ENCODE measurements at places on chromosomes 6 and 20.

DNA sequence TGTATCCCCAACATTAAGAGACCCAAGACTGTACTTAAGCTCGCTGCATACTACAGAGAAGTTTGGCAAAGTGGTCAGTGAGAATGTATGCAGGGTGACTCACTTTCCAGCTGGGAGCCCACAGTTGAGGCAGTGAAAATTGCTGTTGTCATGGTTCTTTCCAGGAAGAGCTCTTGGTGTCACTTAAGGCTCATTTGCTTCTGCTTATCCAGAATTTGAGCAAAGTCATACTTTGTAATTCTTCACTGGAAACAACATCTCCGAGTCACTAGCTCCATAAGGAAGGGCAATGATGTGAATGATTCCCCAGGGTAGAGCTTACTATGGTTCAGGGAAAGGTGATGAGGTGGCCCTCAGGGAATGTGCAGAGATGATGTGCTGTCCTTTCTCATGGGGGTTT, 65.4 kb upstream of the FBXL4 start:
- DNase-seq = no peak

- no peak for DNase-seq
Measured at GRCh38 chr6:132669690-132670291, 10.8 kb upstream of the TAAR1 start.

- DNase-seq = no peak
Measured at GRCh38 chr6:82954937-82955577, 110.6 kb downstream of the UBE3D start.

GRCh38 chr6:155473741-155474140, 18.1 kb upstream of the NOX3 start:
- no peak for DNase-seq

- no peak for DNase-seq
Measured at GRCh38 chr6:158080849-158081656, 87.0 kb downstream of the SERAC1 start.

DNA sequence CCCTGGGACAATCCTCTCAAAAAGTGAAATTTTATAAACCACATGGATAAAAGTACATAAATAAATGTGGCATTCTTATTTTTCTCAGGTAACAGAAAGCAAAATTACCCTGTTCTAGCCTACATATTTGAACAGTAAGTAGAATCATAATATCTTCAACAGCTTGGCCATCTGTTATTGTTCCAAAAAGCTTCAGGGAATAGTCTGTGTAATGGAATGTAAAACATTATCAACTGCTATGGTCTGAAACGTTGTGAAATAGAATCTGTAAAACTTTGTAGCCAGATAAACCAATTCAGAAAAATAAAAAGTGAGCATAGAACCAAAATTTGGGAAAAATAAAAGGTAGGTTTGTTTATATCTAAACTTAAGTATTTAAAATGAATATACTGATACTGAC, 114.7 kb downstream of the THEMIS start:
- DNase-seq = no peak

DNA sequence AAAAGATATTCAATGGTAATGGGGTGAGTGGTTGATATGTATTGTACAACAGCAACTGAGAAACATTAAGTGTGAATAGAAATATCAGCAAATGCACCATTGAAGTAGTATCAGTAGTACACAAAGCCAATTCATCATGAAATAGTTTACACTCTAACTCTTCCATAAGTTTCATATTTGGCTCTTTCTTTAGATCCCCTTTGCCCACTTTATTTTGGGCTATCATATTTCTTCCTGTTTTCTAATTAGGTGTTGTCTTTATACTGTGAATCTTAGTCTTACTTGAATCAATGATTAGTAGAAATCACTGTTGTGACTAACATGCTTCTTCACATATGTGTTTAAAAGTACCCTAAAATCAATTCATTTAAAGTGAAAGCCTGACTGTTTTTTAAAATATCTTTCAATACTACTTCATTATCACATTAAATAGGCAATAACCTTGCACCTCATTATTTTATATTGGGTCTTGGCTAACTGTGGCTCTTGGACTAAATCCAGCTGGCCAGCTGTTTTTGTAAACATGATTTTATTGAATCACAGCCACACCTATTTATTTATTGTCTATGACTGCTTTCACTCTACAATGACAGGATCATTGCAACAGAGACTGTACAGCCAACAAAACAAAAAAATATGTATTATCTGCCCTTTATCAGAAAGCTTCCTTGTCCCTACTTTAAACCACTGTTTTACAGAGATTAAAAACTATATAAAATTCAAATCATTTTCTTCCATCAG, 38.9 kb downstream of the EYS start:
- DNase-seq = no peak

DNA sequence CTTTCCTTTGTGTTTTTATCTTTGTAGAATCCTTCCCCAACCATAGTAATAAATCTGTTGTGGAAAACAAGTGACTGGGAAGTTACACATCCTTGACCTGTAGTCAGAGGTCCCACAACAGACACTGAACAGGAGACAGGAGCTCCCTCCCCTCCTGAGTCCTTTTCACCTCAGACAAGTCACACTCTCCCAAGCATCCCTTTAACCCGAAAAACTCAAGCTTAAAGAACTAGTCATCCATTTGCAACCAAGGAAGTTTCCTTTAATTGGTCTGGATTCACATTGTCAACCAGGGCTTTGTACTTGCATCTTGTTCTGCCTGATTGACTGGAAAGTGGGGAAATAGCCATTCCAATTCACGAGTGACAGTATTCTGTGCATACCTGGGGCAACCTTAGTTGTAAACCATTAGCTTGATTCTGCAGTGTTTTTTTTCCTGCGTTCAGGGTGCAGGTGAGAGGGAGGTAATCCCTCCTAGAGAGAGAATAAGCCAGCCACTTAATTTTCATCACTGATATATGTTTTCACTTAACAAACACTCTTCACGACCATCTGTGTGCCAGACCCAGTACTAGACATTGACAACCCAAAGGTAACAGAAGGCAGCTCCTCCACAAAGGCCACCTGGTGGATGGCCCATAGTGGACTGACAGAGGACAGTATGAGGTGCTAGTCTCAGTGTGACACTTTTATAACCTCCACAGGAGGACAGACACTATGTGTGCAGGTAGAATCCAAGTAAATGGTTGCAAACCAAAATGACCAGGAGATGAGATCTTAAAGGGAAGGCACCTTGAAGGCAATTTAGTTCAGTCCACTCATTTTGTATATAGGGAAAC, 112.4 kb downstream of the SLX4IP start:
- no peak for DNase-seq

DNA sequence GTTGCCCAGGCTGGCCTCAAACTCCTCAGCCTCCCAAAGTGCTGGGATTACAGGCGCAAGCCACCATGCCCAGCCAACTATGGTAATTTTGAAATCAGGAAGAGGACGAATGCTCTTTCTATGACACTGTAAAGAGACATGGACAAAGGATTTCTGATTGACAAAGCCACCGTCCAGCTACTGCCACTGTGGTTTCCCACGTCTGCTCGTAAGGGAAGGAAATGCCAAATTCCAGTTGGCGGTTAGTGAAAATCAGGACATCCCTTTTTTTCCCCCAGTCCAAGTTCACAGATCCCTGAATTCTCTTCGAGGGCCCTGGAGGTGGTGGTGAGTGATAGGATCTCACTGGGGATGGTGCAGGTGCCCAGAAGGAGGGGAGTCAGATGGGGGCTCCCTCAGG, 31.2 kb downstream of the SNAI1 start:
- DNase-seq = no peak

GRCh38 chr6:107185391-107185970, 70.2 kb upstream of the BEND3 start:
- no peak for DNase-seq

GRCh38 chr6:127980996-127981395, 80.1 kb upstream of the THEMIS start:
- no peak for DNase-seq

- DNase-seq = no peak
Measured at GRCh38 chr6:142440600-142441293, 138.9 kb downstream of the ADGRG6 start.

DNA sequence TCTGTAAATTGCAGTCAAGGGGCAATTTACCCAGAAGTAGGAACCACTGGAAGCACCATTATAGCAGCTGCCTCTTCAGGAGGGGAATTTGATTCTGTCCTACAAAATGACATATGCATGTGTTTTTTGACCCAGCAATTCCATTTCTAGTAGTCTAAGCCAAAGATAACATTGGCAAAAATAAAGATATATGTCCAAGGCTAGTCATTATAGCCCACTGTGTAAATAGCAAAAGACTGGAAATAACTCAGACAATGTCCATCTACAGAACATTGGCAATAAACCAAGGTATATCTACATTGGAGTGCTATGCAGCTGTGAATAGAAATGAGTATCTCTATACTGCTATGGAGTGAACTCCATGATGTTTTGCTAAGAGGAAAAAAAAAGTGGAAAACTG, 12.5 kb upstream of the PANK2 start:
- no peak for DNase-seq

DNA sequence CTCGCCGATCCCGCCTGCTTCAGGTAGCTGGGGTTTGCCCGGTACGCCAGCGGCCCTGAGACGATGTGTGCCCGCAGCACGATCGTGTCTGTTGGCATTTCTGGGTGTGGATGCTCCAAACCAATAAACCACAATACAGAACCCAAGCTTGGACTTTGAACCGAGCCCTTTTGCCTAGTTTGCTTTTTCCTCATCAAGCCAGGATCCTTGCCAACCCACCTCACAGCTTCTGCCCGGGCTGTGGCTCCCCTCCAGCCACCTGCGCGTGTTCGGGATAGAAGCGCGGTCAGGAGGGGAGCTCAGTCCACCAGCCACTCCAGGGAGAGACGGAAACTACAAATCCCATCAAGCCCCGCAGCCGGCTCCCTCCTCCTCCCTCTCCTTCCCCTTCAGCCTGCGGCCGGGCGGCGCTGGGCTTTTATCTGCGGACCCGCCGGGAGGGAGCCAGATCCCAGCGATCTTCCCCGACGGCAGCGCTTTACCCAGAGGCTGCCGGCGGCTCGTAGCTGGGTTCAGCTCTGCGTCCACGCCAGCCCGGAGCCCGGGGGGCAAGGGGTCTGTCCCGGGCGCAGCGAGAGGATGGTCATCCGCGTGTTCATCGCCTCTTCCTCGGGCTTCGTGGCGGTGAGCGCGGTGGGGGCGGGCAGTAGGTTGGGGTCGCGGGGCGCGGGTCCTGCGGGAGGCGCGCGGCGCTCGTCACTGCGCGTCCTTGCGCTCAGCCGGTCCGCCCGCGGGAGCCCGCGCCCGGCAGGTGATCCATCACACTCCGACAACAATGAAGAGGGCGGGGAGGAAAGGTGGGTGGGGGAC, at the start of gene SH3BGRL2:
Gene SH3BGRL2 (plus strand): TSS at position 447 of the 810 bp plus-strand sequence. CDS start 133 bp downstream, at position 580.
- DNase-seq = no peak

GRCh38 chr20:7930343-7930742, 9.9 kb downstream of the HAO1 start:
- DNase-seq = no peak

DNA sequence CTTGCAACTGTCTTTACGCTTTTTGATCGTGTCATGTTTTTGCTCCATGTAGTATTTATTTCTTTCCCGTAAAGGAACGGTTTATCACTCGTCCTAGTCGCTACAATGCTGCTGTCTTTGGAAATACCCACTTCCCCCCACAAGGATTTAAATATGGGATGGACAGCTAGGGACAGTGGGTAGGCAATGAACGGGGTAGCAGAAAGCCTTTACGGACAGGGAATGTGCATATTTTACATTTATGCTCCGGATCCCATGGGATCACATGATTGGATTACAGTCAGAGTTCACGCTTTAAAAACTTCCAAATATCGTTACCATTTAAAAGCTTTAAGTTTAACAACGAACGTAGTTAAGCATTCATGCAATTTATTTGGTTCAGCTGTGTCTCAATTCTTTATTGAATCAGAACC, 1.2 kb downstream of the HIVEP1 start:
- DNase-seq = no peak

DNA sequence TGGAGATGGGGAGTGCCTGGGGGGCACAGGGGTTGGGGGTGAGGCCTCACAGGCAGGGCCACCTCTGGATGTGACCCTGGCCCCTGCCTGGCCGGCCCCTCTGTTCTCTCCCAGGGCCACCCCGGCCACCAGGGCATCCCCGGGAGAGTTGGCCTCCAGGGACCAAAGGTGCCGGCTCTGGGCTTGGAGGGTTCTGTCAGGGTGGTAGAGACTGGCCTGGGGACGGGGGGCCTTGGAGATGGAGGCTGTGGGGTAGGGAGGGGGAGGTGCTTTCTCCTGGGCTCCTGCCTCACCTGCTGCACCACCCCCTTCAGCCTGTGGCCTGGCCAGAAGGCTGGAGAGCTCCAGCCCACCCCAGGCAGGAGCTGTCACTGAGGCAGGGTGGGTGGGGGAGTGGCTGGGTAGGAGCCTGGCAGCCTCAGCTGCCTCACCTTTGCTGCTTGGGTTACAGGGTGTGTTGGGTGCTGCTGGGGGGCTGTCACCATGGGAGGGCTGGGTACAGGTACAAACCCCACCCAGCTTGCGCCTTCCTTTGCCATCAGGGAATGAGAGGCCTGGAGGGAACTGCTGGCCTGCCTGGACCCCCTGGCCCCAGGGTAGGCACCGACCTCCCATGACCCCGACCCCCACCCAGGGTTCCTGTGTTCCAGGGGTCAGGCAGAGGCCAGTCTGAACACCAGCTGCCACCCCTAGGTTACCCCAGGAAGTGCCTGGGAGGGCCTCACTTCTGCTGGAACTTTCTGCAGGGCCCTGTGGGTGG, 32.7 kb downstream of the COL20A1 start:
- DNase-seq = no peak

DNA sequence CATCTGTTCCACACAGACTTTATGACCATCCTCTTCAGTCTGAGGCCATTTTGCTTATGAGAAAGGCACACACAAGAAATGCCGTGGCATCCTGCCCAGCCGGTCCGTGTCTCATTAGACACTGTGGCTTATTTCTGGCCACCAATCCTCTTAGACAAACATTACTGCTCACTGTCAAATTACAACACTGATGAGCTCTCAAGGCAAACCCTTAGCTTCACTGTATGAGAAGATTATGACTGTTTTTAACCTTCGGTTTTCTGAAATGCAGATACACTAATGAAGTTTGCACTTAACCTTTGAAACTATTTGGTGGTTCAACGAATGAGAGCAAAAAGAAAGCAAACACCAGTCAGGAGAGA, 50.5 kb upstream of the DST start:
- DNase-seq = no peak

- no peak for DNase-seq
Measured at GRCh38 chr6:71321314-71321713, 32.7 kb downstream of the OGFRL1 start.

- no peak for DNase-seq
Measured at GRCh38 chr20:38109591-38110524, 55.2 kb downstream of the TGM2 start.

DNA sequence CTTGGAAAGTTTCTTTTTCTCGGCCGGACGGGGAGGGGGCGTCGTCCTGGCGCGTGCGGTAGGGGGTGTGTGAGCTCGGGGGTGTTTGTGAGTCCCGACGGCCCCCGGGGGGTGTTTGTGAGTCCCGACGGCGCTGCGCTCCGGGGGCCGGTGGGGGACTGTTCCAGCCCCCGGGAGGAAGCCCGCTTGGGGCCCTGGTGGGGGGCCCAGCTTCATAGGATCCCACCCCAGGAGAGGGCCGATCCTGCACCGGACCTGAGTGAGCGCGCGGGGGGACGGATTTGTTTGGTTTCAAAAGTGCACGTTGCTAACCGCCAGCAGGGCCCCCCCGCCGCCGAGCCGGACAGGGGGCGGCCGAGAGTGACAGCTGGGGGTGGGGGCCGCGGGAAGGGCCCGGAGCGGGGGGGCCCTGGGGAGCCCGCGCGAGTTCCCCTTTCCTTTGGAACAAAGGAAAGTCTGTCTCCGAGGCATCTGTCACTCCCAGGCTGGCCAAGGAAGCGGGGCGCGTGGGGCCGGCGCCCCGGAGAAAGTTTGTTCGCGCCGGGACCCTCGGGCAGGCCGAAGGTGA, 485 bp downstream of the TGIF2 start:
- peak; percentile 24 for DNase-seq

Measured in effector memory CD4-positive, alpha-beta T cell (primary cell).